NCI-H774 (cell line): ENCODE measurements at places on chromosomes 3 and 15.

- DNase-seq: no peak
Observed at GRCh38 chr15:69096626-69097025, 63.8 kb upstream of the GLCE start.

- no peak for DNase-seq
Observed at GRCh38 chr3:23324745-23325144, 121.6 kb downstream of the UBE2E2 start.

GRCh38 chr3:148464246-148464645, 233.5 kb upstream of the AGTR1 start:
- no peak for DNase-seq

DNA sequence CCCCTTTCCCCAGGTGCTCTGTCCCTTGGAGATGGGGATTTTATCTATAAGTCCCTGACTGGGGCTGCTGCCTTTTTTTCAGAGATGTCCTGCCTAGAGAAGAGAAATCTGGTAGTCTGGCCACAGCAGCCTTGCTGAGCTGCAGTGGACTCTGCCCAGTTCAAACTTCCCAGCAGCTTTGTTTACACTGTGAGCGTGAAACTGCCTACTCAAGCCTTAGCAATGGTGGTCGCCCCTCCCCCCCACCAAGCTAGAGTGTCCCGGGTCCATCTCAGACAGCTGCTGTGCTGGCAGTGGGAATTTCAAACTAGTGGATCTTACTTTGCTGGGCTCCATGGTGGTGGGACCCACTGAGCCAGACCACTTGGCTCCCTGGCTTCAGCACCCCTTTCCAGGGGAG, 38.9 kb downstream of the TMEM266 start:
- no peak for DNase-seq

GRCh38 chr3:123025642-123026521, 1.7 kb downstream of the SEMA5B start:
- no peak for DNase-seq

DNA sequence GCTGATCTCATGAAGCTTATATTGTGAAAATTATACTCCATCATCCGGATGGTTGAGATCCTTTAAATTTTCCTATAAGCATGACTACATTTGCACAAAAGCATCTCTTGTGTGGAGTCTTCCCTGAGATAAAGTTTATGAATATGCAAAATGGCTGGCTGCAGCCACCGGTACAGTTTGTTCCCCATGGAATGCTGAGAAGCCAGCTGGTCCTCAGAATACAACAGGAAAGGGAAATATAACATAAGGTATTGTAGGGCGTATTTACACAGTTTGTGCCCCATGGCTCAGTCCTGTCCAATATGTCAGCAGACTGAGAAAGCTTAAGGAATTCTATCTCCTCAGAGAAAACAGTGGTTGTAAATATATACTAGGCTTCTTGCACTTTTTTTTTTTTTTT, 468.6 kb downstream of the CNTN6 start:
- DNase-seq: no peak

GRCh38 chr3:106183762-106184391, 315.1 kb upstream of the CBLB start:
- no peak for DNase-seq

GRCh38 chr15:32706704-32707103, 11.1 kb upstream of the GREM1 start:
- no peak for DNase-seq

DNA sequence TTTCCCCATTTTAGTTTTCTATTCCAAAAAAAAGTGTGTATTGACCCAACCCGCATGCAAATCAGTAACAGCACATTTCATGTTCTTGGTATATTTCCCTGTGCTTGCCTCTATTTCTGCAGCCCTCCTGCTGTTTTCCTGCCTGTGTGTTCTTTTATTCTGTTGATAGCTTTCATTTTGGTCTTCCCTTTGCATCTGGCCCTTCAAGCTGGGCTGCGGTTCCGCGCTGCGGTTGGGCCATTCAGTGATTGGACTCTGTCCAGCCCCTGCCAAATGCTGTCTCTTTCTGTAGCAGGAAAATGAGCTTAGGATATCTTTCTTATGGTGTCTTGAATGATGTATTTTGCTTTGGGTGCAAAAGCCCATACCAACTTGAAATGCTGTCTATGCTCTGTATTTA, 49.9 kb downstream of the ZNF621 start:
- no peak for DNase-seq

DNA sequence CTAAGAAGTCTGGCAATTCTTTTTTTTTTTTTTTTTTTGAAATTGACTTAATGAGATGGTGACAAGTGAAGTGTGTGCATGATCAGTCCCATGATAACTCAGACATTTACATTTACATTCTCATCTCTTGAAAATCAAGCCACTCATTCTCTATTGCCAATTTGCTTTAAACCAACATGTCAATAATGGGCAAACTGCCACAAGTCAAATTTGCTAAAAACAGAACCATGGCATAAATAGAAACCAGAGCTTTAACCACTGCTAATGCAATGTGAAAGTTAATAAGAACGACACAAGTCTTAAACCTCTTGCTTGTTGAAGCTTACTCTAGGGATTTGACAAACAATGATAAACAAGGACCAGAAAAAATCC, 12.0 kb upstream of the COL8A1 start:
- no peak for DNase-seq

GRCh38 chr3:179318876-179319275, 4.0 kb upstream of the ZNF639 start:
- DNase-seq: no peak

GRCh38 chr15:86654501-86654900, 574.8 kb downstream of the AGBL1 start:
- no peak for DNase-seq

GRCh38 chr3:61701011-61701410, 139.6 kb downstream of the PTPRG start:
- no peak for DNase-seq

DNA sequence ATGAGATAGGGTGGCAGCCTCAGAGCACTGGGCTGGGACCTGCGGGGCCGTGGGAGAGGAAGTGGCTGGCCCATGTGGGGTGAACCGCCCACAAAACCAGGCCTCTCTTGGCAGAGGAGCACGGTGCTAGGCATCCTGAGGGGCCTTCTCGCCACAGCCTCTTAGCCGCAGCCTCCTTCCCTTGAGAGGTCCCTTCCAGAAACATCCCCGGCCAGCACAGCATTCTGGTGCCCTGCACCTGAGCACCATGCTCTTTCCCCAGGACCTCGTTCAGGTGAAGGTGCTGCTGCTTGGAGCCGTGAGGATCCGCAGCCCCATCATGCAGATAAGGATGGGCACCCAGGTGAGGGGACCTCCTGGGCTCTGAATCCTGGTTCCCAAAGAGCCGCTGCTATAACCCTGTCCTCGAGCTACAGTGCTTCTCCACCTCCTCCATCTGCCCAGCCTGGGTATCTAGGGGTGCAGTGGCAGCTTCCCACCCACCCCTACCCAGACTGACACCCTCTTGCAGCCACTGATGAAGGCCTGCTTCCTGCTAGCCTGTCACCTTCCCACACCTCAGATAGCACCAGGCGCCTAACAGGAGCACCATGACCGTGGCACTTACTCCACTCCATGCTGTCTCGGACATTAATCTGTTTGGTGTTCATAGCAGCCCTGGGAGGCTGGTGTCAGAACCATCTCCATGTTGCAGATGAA, 11.2 kb upstream of the TXNRD3 start:
- DNase-seq: no peak

DNA sequence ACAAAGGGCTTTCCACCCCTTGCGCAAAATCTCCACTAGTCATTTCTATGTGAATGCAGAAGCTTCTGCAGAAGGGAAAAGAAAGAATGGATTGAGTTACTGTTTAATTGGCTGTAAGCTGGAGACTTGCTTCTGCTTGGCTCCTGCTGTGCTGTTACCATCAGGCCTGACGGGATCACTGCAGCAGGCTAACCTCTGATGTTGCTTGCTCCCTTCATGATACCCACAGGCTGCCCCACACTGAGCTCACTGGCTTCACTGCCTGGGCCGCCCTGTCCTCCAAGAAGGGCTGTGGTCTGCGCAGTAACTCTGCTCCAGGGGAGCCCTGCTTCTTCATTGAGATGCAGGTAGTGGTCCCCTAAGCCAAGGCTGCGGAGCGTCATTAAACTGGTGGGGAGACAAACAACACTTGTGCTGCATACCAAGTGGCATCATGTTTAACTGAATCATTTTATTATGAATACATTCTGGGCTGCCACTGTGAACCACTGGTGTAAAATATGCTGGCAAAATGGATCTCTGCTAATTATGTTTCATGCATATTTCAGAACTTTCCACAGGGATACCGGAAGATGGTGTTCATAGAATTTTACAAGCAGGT, 78.6 kb downstream of the WDR49 start:
- no peak for DNase-seq

DNA sequence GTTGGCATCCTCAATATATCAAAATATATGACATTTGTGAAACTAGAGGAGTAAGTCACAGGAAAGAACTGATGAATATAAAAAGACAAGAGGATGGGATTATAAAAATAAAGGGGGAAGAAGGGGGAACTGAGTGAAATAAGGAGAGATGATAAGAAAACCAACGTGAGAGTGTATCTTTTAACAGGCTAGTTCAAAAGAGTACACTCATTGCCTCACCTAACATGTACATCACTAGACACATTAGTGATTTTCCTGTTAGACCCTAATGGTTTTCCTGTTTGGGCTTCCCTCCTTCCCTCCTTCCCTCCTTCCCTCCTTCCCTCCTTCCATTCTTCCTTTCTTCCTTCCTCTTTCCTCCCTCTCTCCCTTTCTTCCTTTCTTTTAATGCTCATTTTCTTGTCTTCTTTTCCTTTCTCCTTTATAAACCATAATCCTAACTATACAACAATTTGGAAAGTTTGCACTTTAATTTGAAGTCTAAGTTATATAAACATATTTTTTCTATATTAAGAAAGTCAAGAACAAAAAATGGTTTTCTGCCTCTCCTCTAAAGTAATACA, 35.8 kb downstream of the FSIP1 start:
- DNase-seq: no peak

DNA sequence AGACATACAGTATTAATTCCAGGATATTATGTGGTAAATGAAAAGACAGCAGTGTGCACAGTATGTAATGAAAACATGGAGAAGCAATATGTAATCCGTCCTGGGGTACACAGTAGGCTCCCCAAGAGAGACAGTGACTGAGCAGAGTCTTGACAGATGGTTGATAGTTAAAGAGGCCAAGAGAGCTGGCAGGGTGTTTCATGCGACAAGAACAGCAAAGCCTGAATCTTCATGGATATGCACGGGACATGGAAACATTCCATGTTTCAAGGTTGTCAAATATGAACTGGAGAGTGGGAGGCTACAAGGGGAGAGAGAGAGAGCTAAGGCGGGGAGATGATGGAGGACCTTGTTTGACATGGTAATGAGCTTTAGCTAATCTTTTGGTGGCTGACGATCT, 338.4 kb downstream of the IL5RA start:
- no peak for DNase-seq

- DNase-seq: no peak
Observed at GRCh38 chr3:141413391-141413790, 45.1 kb downstream of the ZBTB38 start.

GRCh38 chr15:48962662-48963523, 826 bp downstream of the SHC4 start:
- no peak for DNase-seq

DNA sequence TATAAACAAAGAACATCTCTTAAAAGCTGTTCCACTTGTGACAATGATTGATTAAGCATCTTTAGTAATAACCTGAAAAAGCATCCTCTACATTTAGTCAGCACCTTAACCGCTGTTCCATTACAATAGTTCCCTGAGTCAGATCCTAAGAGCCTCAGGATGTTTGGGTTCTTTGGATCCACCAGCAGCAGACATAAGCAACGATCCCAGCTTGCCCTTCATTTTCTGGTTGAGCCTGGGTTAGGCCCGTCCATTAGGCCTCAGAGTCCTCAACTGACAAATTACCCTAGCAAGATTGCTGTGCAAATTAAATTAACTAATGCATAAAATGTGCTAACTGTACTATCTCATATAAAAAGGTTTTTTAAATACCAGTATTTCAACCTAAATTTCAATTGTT, 42.3 kb upstream of the ROBO1 start:
- no peak for DNase-seq

GRCh38 chr15:69081310-69082004, 67.0 kb downstream of the NOX5 start:
- no peak for DNase-seq

DNA sequence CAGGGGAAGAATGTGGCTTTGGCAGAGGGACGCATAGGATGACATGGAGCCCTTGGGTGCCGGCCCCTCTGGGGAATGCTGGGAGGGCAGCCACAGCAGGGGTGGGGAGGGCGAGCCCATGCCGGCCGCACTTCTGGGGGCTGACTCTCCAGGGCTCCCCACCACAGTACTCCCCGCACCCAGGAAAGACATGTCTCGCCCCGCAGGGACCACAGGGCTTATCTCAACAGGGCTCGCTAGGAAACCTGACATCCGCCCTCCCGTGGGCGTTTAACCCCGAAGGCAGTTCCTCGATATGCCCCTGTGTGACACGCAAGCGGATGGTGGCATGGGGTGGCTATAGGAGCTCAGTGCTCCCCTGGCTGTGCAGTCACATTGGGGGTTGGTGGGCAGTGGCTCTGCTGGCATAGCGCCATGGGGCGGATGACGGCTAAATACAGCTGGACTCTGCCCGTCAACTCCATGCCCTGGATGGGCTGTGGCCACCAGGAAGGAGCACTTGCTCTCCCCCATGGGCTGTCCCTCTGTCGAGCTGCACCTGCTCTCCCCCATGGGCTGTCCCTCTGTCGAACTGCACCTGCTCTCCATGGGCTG, 141.4 kb downstream of the ADAMTS17 start:
- DNase-seq: no peak

- no peak for DNase-seq
Observed at GRCh38 chr3:41418961-41419691, 219.8 kb downstream of the CTNNB1 start.

GRCh38 chr15:67579164-67579563, 36.7 kb downstream of the MAP2K5 start:
- DNase-seq: no peak

DNA sequence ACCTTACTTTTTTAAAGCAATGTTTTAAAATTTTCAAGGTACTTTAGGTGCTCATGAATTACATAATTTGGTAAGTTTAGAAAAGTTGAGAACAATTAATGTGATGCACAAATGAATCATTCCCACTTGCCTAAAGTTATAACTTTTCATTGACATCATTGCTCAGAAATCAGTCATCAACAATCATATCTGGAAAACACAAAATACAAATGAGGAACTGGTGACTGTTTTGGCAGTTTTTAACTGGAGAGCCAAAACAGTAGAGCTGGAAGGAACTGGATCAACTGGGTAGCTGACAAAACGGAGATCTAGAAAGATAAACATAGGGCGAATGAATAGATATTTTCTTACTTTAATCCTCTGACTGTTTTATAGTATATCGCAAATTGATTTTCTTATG, 767.1 kb downstream of the IGSF11 start:
- no peak for DNase-seq

- DNase-seq: no peak
Observed at GRCh38 chr3:169020371-169020770, 643.1 kb downstream of the MECOM start.
